ENCODE measurements at places on chromosomes 16 and 17.

DNA sequence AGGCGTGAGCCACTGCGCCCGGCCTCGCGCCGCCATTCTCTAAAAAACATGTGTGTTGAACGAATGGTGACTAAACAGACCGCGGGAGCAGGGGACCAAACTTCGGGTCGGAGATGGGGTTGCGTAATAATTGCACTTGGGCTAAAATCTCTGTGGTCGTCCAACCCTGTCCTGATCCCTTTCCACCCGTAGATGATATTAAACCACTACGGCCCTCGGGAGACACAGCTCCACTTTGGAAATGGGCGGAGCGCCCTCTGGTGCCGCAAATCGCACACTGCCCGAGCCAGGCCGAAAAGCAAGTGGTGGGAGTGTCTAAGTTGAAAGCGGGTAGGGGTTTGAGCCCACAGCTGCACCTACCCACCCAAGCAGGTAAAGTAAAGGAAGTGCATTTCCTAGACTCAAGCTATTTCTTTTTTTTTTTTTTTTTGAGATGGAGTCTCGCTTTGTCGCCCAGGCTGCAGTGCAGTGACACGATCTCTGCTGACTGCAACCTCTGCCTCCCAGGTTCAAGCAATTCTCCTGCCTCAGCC, 17.0 kb downstream of the CAVIN1 start:
- peak; percentile 56 for DNase-seq

DNA sequence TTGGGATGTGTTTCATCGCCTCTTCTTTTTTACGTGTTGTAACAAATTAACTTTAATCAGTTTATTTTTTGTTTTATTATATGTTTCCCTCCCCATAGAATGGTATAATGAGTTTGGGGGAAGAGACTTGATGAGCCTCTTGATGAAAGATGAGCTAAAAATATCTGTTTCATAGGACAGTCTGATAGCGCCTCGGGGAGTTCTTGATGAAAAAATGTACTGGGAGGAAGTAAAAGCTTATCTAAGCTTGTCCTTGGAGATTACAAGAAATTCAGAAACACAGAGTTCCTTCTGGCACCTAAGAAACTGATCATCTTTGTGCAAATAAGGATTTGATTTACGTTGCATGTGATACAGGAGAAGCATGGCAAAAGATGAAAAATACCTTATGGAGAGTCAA, 350.2 kb upstream of the CDH8 start:
- no peak for DNase-seq

- no peak for DNase-seq
These were observed 38.1 kb downstream of the SOCS1 start for GRCh38 chr16:11217651-11218603.

DNA sequence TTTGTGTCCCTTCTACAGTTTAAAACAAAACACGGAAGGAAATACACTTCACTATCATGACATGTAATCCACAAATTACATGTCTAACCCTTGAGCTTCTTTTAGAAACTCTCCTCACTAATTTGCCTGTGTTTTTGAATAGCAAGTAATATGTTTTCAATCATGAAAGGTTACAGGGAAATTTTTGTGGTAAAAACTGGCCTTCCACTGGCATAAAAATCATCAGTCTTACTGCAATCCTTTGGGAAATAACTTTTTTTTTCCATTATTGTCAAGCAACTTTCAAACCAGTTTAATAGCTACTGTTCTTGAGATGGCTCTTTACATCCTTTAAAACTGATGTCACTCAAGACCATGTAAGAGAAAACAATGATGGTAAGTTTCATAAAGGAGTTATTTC, 27.0 kb downstream of the MYO1D start:
- no peak for DNase-seq

DNA sequence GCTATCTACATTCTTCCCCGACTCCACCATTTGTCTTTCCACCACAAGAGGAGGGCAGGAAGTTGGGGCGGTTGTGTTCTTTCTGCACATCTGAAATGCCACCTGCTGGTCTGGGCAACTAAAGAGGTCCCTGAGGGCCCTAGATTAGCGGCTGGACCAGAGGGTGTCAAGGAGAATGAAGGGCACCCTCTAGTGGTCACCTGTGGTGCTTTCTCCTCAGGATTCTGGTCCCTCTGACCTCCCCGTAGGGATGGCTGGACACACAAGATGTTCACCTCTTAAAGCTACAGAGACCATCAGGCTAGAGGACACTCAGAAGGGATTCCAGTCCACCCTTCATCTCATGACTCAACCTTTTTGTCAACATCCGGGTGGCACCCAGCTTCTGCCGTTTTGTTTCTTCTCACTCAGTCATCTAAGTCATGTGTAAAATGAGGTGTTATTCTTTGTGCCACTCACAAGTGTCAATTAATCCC, 2.9 kb upstream of the SCIMP start:
- peak; percentile 16 for DNase-seq
